ENCODE measurements at places on chromosomes 7 and 10. TPM values are rescaled to one million over a fixed set of nuclear protein-coding genes. Genes with fewer than 3 reads are reported as not detected.

Gene ITIH5
- total RNA-seq, result 1.0 TPM

Gene UPK3B
- total RNA-seq, result 0.38 TPM

Gene FAM25A
- not detected for total RNA-seq

Gene PTPN20
- total RNA-seq, result 0.76 TPM

Gene CNPY4
- 24.4 TPM for total RNA-seq

Gene TFEC
- total RNA-seq, result 0.89 TPM

Gene C7orf57
- total RNA-seq, result not detected

Gene LRIT1
- total RNA-seq, result not detected

Gene KIF11
- 18.5 TPM for total RNA-seq

Gene CFAP43
- total RNA-seq, result under 0.01 TPM

Gene DNAH11
- 0.13 TPM for total RNA-seq

Gene PLEKHS1
- total RNA-seq, result not detected

Gene SUGCT
- 1.1 TPM for total RNA-seq

Gene AGMO
- 0.51 TPM for total RNA-seq

Gene CNTNAP2
- 0.25 TPM for total RNA-seq

Gene WNT2
- total RNA-seq, result not detected

Gene COL17A1
- 0.90 TPM for total RNA-seq

Gene FIS1
- total RNA-seq, result 217 TPM

Gene HOXA7
- 2.0 TPM for total RNA-seq

Gene NUTM2E
- not detected for total RNA-seq

Gene SEMA3D
- 9.4 TPM for total RNA-seq

Gene ZNF727
- total RNA-seq, result 0.13 TPM

Gene NPFFR1
- not detected for total RNA-seq

Gene OR2A1
- total RNA-seq, result under 0.01 TPM

Gene SH2D4B
- under 0.01 TPM for total RNA-seq
